HFFc6 (cell line): ENCODE measurements at places on chromosomes 2 and 18. TPM values are rescaled to one million over a fixed set of nuclear protein-coding genes. Genes with fewer than 3 reads are reported as not detected.

HOXD13 gene
- total RNA-seq, result 1.2 and 1.3 TPM in 2 replicates

VAMP8 gene
- 0.45 to 0.48 TPM in 2 of 3 replicates, not detected in the other for total RNA-seq

CCDC85A gene
- total RNA-seq, result 24.4 to 36.5 TPM (median 25.5 TPM) in 3 replicates

MEP1B gene
- not detected in 3 replicates for total RNA-seq

SLC9A2 gene
- not detected in 2 replicates for total RNA-seq

PPM1B gene
- total RNA-seq, result 26.0 and 28.3 TPM in 2 replicates

RGPD4 gene
- 0.05 TPM in 1 of 3 replicates, not detected in the others for total RNA-seq

MAT2A gene
- total RNA-seq, result 142 to 179 TPM (median 153 TPM) in 3 replicates

C2orf15 gene
- not detected in 3 replicates for total RNA-seq

CD8B2 gene
- not detected in 3 replicates for total RNA-seq

COL6A3 gene
- 453 to 759 TPM (median 596 TPM) in 3 replicates for total RNA-seq

WNT10A gene
- total RNA-seq, result not detected in 3 replicates

CTAGE1 gene
- 0.18 to 0.22 TPM (median 0.21 TPM) in 3 replicates for total RNA-seq

LYPD1 gene
- total RNA-seq, result 1.7 and 9.3 TPM in 2 replicates

IL1B gene
- total RNA-seq, result 1.7 to 6.0 TPM (median 1.8 TPM) in 3 replicates

MTLN gene
- total RNA-seq, result 92.3 to 118 TPM (median 101 TPM) in 3 replicates

SLC5A7 gene
- not detected in 3 replicates for total RNA-seq

CREG2 gene
- total RNA-seq, result not detected in 3 replicates

MARCHF7 gene
- 69.3 to 87.1 TPM (median 81.8 TPM) in 3 replicates for total RNA-seq

ANKAR gene
- 1.7 and 1.8 TPM in 2 replicates for total RNA-seq

RAB6D gene
- 0.14 TPM in 1 of 3 replicates, not detected in the others for total RNA-seq

UGT1A3 gene
- total RNA-seq, result not detected in 3 replicates

FBXO48 gene
- 0.21 to 0.76 TPM (median 0.69 TPM) in 3 replicates for total RNA-seq

EVX2 gene
- total RNA-seq, result not detected in 3 replicates

FSHR gene
- not detected in 2 replicates for total RNA-seq

TSPYL6 gene
- total RNA-seq, result not detected in 3 replicates

UNC80 gene
- not detected in 3 replicates for total RNA-seq

QPCT gene
- total RNA-seq, result 4.4 to 6.5 TPM (median 5.7 TPM) in 3 replicates

C2orf80 gene
- not detected in 3 replicates for total RNA-seq
